ENCODE measurements at places on chromosomes 4 and X.

- DNase-seq: no peak
Observed at GRCh38 chr4:38805530-38806145, 1.0 kb upstream of the TLR1 start.

- DNase-seq: no peak
Observed at GRCh38 chr4:74503580-74503979, 58.6 kb downstream of the AREG start.

DNA sequence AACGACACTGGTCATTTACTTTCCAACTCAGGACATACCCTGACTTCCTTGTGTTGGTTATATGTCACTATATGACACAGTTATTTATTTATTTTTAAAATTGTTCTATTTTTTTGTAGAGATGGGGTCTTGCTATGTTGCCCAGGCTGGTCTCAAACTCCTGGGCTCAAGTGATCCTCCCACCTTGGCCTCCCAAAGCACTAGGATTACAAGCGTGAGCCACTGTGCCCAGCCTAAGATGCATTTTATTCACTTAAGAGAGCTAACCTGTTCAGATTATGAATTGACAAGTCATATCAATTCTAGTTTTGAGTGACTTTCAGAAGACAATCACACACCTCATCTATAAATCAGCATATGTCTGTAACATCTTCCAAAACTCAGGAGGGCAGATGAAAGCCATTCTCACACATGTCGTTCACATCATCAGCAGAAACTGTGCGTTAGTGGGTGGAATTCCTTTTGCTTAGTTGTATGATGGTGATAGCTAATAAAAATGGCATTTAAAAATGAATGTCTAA lies 9.4 kb upstream of the RHOH start:
- DNase-seq: no peak

DNA sequence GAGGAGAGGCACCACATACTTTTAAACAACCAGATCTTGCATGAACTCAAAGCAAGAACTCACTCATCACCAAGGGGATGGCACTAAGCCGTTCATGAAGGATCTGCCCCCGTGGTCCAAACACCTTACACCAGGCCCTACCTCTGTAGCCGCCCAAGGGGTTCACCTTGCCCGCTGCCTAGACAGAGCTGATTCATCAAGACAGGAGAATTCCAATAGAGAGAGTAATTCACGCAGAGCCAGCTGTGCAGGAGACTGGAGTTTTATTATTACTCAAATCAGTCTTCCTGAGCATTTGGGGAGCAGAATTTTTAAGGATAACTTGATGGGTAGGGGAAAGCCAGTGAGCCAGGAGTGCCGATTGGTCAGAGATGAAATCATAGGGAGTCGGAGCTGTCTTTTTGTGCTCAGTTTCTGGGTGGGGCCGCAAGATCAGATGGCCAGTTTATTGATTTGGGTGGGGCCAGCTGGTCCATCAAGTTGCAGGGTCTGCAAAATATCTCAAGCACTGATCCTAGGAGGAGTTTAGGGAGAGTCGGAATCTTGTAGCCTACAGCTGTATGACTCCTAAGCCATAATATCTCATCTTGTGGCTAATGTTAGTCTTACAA lies 364.7 kb downstream of the PCDH7 start:
- no peak for DNase-seq

GRCh38 chrX:69234624-69235023 lies 69.4 kb upstream of the PJA1 start:
- DNase-seq: no peak

- DNase-seq: no peak
Observed at GRCh38 chr4:146550161-146550560, 28.4 kb upstream of the SLC10A7 start.

- DNase-seq: no peak
Observed at GRCh38 chr4:26206339-26206738, 114.5 kb upstream of the RBPJ start.

- no peak for DNase-seq
Observed at GRCh38 chr4:57442831-57443291, 332.7 kb upstream of the IGFBP7 start.

- no peak for DNase-seq
Observed at GRCh38 chr4:143260750-143261149, 75.9 kb upstream of the GAB1 start.

DNA sequence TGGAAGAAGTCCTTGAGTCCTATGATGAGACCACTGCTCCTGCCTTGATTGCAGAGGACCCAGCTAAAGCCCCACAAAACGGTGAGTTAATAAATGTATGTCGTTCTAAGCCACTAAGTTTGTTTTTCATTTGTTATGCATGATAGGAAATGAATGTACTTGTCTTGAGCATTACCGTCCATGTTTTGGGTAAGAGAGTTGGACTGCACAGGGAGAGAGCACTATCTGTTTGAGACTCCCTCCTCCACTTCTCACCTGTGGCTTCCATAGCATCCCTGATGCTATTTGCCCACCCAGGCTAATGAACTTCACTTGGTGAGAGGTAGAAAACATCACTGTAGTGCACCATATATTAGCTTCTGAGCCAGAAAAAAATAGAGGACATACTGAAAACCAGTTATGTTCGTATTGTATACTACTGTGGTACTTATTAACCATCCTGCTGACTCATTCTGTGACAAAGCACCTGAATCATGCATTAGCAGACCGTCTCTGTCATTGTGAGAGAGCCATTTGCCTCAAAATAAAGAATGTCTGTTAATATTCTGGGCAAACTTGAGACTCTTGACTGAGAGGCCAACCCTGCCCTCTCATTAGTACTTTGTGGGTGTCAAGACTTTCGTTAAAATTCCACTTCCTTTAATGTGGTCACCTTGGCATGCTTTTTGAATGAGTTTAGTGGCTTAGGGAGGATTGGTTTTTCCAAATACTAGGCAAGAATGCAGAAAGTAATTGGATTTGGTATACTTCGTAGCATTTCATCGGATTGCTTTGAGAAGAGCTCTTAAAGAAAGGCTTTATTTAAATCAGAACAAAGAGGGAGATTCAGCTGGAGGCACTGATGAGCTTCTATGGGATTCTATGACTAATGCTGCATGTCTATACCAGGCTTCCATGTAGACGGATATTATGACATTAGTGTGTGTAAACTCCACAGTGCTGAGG lies 99.3 kb upstream of the GRPR start:
- no peak for DNase-seq

DNA sequence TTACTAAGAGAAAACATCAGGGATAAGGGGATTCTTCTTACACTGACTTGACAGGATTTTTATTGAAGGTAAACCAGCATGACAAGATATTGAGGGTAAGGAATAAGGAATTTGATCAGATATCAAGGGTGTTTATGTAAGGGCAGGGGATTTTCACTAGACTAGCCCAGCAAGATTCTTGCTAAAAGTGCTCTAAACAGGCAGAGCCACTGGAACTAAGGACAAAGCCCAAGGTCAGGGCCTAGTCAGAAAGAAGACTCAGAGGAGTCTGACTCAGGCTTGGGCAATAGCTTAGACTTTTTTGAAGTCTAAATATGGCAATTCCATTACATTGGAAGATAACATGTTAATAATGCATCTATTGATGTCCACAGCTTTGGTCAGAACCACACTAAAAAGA lies 6.5 kb upstream of the GLRA3 start:
- DNase-seq: no peak

- no peak for DNase-seq
Observed at GRCh38 chrX:31508338-31508737, 436.5 kb upstream of the FTHL17 start.

GRCh38 chr4:132026816-132027215 lies 1122.3 kb upstream of the PCDH10 start:
- DNase-seq: no peak

- DNase-seq: no peak
Observed at GRCh38 chr4:89661173-89661899, 175.6 kb downstream of the SNCA start.

DNA sequence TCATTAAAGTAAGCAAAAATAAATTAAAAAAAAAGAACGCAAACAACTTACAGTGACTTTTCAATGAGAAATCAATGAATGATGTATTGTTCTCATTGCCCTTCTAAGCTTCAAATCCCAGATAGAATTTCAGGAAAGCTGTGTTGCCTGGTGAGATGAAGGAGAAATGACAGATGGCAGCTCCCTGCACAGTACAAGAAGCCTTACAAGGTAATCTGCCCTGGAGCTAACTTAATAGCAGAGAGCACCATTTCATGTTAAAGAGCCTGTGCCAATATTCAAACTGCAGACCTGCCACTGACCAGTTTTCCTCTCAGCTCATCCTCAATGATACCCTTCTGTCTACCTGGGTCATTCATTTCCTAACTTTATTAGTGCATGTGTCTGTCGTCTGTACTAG lies 54.0 kb downstream of the GC start:
- DNase-seq: no peak

DNA sequence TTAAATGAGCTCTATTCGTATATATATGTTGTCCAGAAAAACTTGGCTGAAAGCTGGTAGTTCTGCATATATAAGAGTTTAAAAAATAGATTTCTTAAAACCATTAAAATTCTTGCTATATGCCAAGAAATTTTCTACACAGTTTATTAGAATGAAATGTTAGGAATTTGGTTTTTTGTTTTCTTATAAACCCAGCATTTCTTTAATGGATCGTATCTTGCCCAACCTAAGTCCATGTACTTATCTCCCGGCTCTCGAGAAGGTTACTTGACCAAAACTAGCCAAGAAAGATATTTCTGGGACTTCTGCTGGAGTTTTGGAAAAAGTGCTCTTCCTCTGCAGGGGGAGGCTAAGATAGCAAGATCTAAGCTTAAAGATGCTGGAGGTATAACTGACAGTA lies 4.7 kb upstream of the ASB5 start:
- DNase-seq: no peak

DNA sequence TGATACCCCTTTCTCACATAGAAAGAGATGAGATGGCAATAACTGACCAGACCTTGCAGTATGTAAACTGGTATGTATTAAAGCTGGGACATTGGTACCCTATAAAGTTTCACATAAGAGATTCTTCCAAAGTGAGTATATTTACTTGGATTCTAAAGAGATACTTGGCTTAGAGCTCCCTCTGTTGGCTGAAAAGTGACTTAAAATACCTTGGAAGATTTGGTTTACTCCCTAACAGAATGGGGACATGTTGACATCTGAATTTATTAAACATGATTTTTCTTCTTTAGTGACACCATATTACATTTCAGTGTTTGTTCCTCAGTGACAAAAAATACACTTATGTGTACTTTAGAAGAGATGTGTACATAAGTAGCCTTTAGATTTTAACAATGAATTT lies 47.9 kb upstream of the RGN start:
- no peak for DNase-seq

DNA sequence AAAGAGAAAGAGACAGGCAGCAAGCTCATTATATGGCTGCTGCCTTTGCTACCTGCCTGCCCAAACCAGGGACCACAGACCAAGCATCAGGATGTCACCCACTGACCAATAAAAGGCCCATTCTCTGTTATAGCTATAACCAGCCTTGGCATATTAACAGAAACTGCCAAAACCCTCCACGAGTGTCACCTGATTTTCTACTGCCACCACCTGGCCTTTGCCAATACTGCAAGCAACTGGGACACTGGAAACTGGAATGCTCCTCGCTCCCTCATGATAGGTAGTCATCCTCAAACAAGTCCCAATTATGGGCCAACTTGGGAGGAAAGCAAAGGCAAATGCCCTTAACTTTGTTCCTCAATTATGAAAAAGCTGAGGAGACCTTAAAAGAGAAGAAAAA lies 76.0 kb downstream of the SPIN4 start:
- no peak for DNase-seq

DNA sequence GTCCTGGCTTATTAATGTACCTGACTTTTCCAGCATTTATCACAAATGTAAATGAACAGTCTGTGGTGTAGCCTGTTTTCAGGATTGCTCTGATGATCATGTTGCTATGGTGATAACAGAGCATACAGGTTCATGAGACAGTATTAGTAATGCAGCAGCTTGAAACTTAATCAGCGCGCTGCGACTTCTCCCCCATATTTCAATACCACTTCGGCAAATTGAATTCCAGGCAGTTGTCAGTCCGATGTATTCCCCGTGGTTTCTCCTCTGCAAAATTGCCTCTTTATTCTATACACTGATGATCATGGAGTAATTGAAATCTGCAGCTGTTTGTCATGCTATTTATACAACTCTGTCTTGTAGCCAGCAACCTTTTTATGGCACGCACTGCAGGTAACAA lies 239.3 kb downstream of the C4orf33 start:
- DNase-seq: no peak

- DNase-seq: no peak
Observed at GRCh38 chr4:7595934-7596461, 161.3 kb upstream of the PSAPL1 start.

GRCh38 chr4:143374255-143374654 lies 37.6 kb downstream of the GAB1 start:
- DNase-seq: no peak

DNA sequence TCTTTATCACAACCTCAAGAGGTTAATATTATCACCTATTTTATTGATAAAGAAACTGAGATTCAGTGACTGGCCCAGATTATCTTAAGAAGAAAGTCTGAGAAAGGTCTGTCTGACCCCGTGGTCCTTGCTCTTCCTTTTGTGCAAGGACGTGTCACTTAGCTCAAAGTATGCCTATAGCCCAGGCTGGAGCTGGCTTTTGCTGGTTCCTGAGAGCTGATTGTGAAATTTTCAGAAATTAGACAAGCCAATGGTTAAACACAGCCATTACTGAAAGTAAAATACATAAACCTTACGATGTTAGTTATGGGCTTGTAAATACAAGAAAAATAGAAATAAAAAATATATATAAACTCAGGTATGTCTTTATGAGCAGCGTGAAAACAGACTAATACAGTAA lies 70.1 kb downstream of the CHRNA9 start:
- DNase-seq: no peak

DNA sequence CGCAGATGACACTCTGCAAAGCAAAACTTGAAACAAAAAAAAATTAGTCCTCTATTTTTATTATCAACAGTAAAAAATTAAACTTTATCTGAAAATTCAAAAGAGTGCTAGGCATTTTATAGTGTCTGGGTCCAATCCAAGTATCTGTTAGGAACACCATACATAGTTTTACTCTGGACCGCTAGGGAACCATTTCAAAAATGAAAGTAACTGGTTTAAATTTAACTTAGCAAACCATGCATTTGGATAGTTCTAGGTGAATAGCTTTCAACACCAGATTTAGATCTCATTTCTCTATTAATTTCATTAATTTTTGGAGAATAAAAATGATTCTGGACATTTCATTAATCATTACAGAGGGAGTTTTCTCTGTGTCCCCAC lies 1.2 kb downstream of the KLKB1 start:
- DNase-seq: no peak

Data from vagina (tissue), 2 donors.